ENCODE measurements at places on chromosomes 5 and 9. TPM values are rescaled to one million over a fixed set of nuclear protein-coding genes. Genes with fewer than 3 reads are reported as not detected.

The CDH6 gene
- total RNA-seq = 15.9 TPM

The GFI1B gene
- total RNA-seq = not detected

DNA sequence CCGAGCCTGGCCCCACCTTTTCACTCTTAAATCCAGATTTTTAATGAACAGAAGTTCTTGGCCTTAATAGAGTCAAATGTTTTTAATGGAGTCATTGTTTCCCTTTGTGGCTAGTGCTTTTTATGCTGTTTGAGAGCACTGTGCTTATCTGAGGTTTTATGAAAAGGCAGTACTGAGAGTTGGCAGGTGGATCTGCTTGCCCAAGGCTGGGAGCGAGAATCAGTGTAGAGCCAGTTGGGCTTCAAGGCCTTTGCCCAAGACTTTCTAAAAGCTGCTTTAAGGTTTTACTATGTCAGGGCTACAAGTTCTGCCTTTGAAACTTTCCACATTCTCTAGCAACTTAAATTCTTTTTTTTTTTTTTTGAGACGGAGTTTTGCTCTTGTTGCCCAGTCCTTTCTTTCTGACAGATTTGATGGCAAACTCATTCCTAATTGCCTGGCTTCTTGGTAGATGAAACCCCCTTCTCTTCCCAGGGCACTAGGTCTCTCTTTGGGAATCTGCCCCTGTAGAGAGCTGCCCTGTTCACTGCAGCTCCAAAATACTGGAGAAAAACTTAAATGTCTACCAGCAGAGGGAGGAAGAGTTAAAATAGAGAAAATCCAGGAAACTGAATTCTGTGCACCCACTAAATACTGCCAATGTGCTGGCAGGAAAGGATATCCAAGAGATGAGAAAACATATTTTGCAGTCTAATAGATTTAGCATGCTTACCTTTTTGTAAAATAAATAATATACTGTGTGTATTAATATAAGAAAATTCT lies 36.9 kb upstream of the CDK20 start:
- no peak overlapping the region for H3K27ac ChIP-seq
- H3K4me3 ChIP-seq = no peak overlapping the region
- H3K36me3 ChIP-seq = no peaks in the 10 kb centered on the region
- H3K4me1 ChIP-seq = no peaks in the 10 kb centered on the region

GRCh38 chr5:8208307-8208706 lies 339.4 kb downstream of the MTRR start:
- H3K36me3 ChIP-seq = no peaks in the 10 kb centered on the region
- H3K4me1 ChIP-seq = no peaks in the 10 kb centered on the region
- no peak for DNase-seq

- no peak for DNase-seq
- no peak overlapping the region for H3K27ac ChIP-seq
- H3K4me1 ChIP-seq = no peaks in the 10 kb centered on the region
- peaks cover 11% of the 10 kb centered on the region for H3K36me3 ChIP-seq
Observed at GRCh38 chr5:38892363-38892762, 46.6 kb downstream of the OSMR start.

- H3K4me3 ChIP-seq = peak overlapping the region; percentile 90
- H3K27ac ChIP-seq = no peak overlapping the region
- no peaks in the 10 kb centered on the region for H3K27me3 ChIP-seq
- H3K4me1 ChIP-seq = peaks cover 33% of the 10 kb centered on the region
- DNase-seq = no peak
- H3K36me3 ChIP-seq = no peaks in the 10 kb centered on the region
Observed at GRCh38 chr5:75509956-75510355, 1.5 kb downstream of the CERT1 start.

GRCh38 chr5:72476275-72476674 lies 30.9 kb downstream of the ZNF366 start:
- no peaks in the 10 kb centered on the region for H3K27me3 ChIP-seq
- H3K4me1 ChIP-seq = peaks cover 19% of the 10 kb centered on the region
- H3K4me3 ChIP-seq = no peak overlapping the region
- no peaks in the 10 kb centered on the region for H3K36me3 ChIP-seq
- DNase-seq = no peak
